ENCODE measurements at places on chromosomes 5 and 9.
A peak's percentile ranks its signal among the peaks of the same experiment; 100 is the strongest.

GRCh38 chr9:137077758-137078693 is 709 bp downstream of the UAP1L1 start:
- DNase-seq = peak; percentile 63

DNA sequence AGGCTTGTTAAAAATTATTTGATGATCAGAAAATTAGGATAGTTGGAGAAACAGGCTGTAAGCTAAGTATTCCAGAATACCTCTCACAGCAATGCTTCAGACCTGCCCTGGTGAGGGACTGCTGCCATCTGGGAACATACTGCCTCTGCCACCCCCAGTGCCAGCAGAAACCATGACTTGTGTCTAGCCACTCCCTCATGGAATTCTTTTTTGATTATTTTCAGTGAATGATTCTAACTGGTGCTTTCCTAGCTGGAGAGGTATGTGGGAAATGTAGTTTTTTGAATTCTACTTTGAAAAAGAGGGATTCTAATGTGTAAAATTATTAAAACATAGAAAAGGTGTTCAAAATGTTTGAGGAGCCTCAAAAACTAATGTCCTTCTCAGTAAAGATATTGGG is 126.3 kb downstream of the HMHB1 start:
- DNase-seq = no peak

DNA sequence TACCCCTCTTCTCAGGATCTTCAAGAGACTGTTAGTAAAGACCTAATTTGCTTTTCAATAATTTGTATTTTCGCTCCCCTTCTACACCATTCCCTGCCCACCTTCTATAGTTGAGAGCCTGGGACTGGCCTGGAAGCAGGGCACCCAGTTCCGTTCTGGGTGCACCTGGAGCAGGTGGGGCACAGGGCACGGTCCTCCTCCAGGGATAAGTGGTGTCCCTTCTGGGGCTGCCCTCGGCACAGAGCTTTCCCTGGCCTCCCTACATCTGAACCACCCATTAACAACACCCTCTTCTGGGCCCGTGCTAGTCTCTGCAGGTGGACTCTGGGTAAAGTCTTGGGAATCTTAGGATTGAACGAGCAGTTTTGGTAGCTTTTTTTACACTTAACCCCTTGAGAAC is 92.8 kb upstream of the PANK3 start:
- no peak for DNase-seq

DNA sequence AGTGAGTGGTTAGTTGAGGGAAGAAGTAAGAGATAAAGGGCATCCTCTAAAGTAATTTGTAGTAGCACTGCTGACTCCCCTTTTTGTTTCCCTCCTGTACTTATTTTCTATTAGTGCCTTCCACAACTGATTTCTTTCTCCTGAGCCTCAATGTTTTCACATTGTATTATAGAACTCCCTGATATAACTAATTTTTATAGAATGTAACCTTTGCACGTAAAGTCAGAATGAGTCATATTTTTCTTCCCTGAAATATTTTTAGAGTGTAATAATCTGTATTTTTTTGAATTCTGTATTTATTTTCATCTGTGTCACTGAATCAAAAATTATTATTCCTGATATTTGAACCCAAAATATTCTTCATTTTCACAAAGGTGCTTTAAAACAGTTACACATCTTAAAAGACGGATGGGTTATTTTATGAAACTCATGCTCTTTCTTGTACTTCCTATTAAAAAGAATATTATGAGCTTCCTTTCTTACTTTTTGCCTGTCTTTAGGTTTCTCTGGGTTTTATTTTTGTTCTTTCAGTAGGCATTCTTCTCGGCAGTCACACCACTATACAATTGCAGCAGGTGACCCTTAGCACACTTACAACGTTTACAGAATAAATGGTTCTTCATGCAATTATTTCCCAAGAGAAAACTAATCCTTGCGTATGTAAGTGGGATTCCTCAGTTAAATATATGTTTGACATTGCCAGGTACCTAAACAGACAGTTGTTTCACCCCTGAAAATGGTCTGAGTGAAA is 30.5 kb upstream of the DMRTA1 start:
- no peak for DNase-seq

DNA sequence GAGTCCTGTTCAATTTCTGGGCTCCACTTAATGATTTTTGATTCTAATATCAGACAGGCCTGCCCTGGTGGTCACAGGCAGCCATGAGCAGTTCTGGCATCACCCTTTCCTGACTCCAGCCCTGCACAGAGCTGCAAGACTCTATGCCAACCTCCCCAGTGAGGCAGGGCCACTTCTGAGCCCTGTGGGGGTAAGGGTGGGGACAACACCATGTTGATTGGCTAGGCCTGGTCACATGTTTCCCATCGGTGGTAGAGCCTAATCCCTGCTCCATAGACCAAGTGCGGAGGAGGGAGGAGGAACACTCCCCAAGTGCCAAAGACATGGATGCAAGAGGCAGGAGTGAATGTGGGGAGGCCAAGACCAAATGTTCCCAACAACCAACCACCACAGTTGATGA is 134.6 kb downstream of the PHF2 start:
- DNase-seq = no peak

DNA sequence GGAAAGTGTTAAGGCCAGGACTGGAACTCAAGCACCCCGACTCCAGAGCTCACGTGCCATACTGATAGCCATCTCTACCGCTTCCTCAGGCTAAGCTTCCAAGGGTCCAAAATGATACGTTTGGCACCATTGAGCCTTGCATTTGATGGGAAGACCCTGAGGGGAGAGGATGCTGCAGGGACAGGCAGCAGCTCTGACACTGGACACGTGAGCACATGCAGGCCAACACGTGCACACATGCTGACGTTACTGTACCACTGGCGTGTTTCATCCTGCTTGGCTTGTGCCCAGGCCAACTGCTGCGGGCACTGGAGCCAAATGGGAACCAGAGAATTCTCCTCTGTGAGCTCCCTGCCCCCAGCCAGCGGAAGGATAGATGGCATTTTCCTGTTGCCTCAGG is 5.2 kb downstream of the FAT2 start:
- DNase-seq = no peak

DNA sequence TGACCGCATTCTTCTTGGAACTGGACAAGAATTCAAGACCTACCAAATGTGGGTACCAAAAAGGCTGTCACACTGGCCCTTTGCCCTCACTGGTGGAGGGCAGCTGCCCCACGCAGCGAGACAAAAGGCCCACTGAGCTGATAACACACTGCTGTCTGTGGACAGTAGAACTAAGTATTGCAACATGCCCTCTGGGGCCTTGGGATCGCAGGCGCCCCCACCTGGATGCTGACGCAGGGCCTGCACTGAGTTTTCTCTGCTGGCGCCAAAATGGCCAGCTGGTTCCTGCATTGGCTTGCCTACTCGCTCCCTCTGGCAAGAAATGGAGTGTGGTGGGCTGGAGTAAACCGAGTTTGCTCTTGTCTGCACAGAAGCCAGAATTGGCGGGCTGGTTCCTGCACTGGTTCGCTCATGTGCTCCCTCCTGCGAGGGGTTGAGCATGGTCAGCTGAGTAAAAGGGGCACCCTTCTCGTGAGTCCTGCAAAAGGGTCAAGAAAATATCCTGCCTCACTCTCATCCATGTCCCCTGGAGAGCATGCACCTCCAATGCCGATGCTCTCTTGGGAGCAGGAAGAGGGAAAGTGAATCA is 55.7 kb downstream of the NXNL2 start:
- no peak for DNase-seq

DNA sequence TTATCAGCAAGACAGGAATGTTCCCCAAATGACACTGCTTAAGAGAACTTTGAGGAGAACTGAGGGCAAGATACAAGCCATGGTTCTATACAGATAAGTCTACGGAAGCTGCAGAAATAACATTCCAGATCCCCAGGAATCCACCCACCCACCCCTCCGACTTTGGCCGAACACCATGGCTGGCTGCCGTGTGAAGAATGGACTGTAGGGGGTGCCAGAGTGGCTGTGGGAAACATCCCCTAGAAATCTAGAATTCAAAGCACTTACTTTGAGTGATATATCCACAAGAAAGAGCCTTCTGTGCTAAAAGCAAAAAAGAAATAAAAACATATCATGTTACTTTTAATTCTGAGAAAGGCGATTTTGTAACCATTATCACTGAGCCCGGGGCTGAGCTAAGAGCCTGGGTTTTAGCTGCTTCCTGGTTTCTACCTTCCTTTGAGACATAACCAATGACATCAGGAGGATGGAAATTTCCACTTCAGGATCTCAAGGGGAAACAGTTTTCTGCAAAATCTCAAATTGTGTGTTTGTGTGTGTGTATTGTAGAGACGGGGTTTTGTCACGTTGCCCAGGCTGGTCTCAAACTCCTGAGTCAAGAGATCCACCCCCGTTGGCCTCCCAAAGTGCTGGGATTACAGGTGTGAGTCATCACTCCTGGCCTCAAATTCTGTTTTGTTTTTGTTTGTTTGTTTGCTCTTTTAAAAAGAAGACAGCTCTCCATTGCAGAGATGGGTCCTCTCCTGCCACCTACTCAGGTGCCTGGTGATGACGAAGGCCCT is 36.4 kb downstream of the GGTA1 start:
- DNase-seq = no peak

GRCh38 chr5:10685115-10685521 is 75.9 kb downstream of the DAP start:
- no peak for DNase-seq

GRCh38 chr9:136791516-136792276 is 552 bp downstream of the TMEM141 start:
- DNase-seq = peak; percentile 57

- DNase-seq = no peak
Observed at GRCh38 chr5:166535641-166536040, 1755.8 kb upstream of the WWC1 start.

- DNase-seq = no peak
Observed at GRCh38 chr5:135306557-135306956, 92.5 kb downstream of the MACROH2A1 start.

DNA sequence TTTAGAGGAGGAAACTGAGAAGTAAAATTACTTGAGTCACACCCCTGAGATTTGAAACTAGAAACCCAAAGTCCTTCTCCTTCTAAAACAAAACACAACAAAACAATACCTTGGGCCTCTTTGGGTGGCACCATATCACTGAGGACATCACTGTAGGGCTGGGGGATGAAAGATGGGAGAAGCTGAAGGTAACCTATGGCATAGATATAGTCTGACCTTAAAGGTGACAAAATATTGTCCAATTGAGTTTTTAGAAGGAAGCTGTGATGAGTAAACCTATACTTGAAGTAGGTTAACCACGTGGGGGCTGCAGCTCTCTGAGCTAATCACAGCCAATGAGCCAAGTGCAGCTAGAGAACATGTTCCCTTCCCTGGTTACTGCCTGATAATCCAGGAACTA is 167.4 kb upstream of the CD180 start:
- no peak for DNase-seq

- DNase-seq = peak; percentile 36
Observed at GRCh38 chr5:81315336-81315735, 13.9 kb downstream of the ZCCHC9 start.

DNA sequence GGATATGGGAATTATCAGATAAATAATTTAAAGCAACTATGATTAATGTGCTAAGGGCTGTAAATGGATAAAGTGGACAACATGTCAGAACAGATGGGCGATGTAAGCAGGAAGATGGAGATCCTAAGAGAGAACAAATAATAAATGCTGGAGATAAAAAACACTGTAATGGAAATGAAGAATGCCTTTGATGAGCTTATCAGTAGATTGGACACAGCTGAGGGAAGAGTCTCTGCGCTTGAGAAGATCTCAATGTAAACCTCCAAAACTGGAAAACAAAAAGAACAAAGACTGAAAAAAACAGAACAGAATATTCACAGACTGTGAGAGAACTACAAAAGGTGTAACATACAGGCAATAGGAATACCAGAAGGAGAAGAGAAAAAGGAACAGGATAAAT is 102.5 kb downstream of the ANKRD55 start:
- DNase-seq = no peak

- no peak for DNase-seq
Observed at GRCh38 chr5:156914371-156914737, 48.7 kb downstream of the TIMD4 start.

- DNase-seq = no peak
Observed at GRCh38 chr9:123550797-123551196, 194.8 kb downstream of the CRB2 start.

GRCh38 chr5:82176115-82176814 is 101.9 kb downstream of the RPS23 start:
- no peak for DNase-seq

DNA sequence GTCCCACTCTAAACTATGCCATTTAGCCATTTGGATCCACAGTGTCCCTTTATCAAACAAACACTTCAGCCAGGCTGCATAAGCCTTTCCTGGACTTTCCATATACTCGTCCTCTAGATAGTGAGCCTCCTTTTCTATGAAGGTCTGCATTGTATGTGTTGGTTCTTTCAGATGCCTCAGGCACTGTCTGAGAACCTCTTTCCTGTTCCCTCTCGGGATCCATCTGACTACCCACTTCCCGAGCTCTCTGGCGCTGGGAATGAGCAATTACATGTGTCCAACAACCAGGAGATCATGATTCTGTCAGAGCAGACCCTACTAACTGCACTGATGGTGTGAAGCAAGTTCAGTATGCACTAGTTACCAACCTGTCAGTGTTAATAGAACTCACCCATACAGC is 14.2 kb downstream of the SMC2 start:
- no peak for DNase-seq

DNA sequence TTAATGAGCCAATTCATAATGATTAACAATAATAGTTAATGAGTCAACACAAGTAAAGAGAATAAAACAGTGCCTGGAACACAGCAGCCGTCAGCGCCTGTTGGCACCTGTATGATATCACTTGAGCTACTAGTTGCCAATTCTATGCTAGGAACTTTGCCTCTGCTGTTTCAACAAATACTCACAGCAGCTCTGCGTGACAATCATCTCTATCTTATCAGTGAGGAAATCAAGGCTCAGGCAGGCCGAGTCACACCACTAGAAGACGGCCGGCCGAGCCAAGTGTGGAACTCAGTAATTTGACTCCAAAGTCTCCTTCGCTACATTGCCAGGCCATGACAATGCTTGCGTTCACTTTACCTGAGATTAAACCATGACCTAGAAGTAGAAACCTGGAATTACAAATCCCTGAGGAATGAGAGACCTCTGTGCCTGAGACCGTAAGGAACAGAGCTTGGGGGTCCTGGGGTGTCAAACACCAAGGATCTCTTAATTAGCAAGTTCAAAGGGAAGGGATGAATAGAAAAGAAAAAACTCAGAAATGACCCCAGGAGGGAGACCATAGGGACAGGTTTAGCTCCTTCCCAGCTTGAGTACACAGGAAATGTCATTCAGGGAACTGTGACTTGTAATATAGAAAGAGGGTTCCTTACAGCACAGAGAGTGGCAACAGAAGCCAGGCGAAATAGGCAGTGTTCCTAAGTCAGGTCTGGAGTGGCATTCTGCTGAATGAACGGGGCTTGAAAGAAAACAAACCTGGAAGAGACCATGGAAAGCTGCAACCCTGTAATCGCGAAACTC is 109.1 kb downstream of the SUSD1 start:
- no peak for DNase-seq

DNA sequence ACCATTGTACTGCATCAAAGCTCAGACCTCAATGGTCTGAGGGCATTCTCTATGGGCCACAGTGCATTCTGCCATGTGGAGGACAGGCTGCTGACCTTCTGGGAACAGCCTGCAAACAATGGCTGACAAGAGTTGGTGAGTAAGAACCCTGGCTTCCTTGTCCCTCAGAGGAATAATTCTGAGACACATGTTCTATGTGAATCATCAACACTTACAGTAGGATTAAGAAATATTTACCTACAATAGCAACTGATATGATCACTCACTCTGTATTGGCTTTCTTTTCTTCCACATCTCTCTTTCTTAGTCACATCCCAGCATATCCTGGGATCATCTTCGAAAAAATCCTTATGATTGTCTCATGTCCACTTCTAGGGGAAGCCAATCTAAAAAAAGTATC is 306.5 kb upstream of the ITGA1 start:
- peak; percentile 19 for DNase-seq
